ENCODE measurements at places on chromosomes 4 and X.

GRCh38 chr4:7336732-7337131 is 98.0 kb downstream of the PSAPL1 start:
- DNase-seq = no peak

- no peak for DNase-seq
Observed at GRCh38 chr4:121706595-121707021, 9.8 kb upstream of the ANXA5 start.

- DNase-seq = no peak
Observed at GRCh38 chrX:135632353-135632752, 81.1 kb upstream of the CT45A1 start.

- DNase-seq = no peak
Observed at GRCh38 chr4:17665852-17666251, 51.4 kb downstream of the MED28 start.

DNA sequence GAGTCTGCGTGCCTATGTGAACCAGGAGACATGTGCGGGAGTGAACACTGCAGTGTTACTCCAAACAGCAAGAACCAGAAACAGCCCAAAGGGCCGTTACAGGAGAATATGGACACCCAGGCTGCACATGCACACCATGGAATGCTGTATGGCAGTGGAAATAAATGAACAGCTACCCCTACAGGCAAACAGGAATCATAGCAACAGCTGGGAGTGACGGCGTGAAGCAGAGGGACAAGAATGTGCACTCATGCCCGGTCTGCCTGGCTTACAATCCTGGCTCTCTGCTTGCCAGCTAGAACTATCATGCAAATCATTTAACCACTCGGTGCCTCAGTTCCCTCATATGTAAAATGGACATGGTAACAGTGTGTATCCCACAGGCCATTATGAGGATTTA is 16.6 kb downstream of the GPKOW start:
- DNase-seq = no peak

- DNase-seq = no peak
Observed at GRCh38 chrX:139924069-139924695, 8.7 kb downstream of the ATP11C start.

GRCh38 chr4:54496412-54496811 is 161.3 kb upstream of the KIT start:
- DNase-seq = no peak

- no peak for DNase-seq
Observed at GRCh38 chrX:146186540-146186939, 368.9 kb downstream of the SLITRK2 start.

DNA sequence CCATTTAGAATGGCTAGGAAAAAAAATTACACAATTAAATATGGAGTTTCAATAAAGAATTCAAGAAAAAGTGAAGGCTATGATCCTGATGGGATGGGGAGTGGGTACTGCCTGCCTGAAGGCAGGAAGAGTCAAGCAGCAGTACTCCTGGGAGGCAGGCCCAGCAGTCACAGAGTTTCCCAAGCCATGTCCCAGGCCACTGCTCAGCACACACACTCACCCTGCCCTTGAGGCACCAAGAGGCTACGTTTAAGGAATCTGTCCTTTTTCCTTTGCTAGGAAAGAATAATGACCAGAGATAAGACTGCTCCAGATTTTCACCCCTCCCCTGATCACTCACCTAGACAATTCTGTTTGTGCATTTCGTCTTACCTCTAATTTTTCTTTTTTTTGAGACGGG is 30.2 kb downstream of the MAP7D3 start:
- DNase-seq = no peak

DNA sequence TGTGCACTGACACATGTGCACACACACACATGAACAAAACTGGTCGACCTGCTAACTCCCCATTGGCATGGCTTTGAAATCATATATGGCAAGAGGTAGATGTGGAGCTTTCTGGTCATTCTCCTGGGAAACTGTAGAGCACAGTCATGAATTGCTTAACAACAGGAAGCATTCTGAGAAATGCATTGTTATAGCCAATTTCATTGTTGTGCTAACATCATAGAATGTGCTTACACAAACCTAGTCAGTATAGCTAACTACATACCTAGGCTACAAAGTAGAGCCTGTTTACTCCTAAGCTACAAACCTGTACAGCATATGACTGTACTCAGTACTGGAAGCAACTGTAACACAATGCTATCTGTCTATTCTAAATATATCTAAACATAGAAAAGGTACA is 134.2 kb upstream of the SH3RF1 start:
- DNase-seq = no peak

GRCh38 chr4:90951037-90951436 is 823.8 kb downstream of the CCSER1 start:
- no peak for DNase-seq

GRCh38 chrX:133533249-133533648 is 118.0 kb upstream of the GPC4 start:
- DNase-seq = no peak

DNA sequence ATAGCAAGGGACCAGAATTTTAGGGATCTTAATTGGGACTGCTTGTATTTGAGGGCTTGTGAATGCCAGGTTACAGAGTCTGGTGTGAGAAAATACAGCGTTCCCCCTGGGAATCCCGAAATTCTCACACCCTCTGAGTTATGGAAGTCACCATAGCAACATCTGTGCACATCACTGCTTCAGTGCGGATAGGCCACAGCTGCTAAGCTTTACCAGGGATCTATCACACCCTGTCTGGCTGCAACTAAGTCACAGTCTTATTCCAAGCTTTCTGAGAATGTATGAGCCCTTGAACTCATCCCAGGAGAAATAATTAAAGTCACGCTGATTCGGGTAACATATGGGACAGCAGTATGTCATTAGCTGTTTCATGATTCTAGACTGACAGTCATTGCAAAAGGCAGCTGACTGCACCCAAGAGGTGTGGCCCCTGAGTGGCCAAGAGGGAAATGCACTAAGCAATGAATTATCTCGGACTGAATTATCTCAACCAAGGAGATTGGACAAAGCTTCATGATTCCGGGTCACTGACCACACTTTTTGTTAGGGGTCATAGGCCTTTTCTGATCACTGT is 46.7 kb upstream of the BTC start:
- no peak for DNase-seq

DNA sequence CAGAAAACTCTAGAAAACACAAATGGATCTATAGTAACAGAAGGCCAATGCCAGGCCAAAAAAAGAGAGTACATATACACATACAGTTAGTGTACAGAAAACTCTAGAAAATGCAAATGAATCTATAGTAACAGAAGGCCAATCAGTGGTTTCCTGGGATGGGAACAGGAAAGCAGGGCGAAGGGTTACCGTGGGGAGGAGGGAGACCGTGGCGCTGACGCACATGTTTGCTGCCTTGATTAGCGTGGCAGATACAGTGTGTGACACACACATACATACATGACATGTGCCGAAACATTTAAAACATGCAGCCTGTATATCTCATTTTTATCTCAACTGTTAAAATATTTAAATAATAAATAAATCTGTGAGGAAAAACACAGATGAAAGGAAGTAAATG is 14.7 kb downstream of the GAK start:
- DNase-seq = no peak

DNA sequence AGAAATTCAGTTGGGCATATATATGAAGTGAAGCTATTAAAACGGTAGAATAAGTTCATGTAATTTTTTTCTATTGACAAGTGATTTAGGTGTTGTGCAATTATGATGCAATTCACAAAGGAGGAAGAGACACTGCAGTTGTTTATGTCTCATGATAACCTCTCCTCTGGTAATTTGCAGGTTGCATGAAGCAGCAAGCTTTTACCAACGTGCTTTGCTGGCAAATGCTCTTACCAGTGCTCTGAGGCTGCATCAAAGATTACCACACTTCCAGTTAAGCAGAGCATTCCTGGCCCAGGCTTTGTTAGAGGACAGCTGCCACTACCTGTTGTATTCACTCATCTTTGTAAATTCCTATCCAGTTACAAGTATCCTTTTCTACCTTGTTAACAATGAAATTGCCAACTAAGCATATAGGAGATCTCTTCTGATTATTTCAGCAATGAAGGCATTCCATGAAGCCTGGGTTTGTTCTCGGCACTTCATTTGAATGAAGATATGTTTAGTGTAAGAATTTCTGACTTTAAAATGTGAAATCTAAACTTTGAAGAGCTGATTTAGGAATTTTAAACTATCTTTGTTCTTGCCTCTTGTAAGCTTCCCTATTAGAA is 3.9 kb downstream of the TMEM33 start:
- no peak for DNase-seq

GRCh38 chr4:123170843-123171242 is 225.8 kb upstream of the SPRY1 start:
- DNase-seq = no peak

DNA sequence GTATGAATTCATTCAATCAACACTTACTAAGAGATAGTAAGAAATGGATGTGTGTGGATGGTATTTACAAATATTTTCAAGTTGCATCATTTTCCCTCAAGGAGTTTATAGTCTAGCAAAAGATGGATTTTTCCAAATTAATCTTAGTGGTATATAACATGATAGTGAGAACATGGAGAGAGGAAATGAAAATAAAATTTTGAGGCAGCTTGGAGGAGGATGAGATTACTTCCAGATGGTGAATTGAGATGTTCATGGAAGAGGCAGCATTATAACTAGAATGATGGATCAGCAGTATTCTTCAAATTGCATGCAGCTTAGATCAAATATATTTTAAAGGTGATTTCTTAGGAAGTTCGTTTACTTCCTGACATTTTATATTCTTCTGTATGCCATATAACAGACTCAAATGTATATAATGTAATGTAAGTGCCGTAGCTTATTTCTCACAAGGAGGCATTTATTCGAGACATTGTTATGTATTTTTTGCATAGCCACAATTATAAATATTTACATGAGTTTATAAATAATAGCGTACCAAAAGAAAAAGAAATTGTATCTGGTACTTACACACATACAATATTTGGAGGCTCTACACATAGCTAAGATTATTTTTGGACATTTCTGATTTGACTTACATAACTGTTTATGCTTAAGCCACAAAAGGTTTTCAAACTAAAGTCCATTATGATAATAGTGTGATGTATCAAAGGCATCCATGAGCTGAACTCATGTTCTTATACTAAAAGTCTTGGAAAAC is 439.4 kb downstream of the SPRY1 start:
- DNase-seq = no peak

- DNase-seq = no peak
Observed at GRCh38 chr4:122117743-122118142, 34.4 kb upstream of the BLTP1 start.

GRCh38 chrX:139559383-139560042 is 29.0 kb downstream of the F9 start:
- no peak for DNase-seq

DNA sequence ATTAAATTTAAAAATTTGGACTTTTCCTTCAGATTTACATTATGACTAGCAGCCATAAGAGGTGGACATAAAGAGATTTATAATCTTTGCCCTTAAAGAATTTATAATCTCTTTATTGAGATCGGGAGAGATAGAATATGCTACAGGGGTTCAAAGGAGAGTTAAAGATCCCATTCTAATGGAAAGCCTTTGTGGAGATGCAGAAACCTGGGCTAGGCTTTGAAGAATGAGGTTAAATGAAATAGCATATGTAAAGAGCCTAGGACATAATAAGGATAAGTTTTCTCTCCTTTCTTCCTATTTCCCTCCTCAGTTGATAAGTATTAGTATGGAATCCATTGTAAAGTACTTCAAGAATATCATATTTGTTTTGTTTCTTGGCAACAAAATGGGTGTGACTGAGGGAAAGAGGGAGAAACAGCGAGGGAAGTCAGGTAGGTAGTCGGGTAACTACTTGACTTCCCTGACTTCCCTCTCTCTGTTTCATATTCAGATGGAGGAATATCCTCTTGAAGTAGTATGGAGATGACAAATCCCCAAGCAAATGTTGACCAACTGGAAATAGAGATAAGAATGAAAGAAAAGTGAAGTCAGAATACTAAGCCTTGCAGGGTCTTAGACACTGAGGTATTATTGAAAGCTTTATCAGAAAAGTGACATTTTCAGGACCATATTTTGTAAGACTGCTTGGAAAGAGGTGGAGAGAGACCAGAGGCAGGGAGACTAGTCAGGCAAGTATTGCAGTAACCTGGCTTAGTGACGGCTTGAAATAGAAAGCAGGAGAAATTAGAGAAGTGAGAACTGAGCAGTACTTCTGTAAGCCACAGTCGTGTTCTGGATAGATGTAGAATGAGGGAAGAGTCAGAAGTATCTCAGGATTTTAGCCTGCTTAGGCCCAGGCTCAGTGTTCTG is 82.9 kb downstream of the PDLIM5 start:
- no peak for DNase-seq

GRCh38 chr4:150960818-150961217 is 54.3 kb downstream of the LRBA start:
- no peak for DNase-seq

GRCh38 chr4:152255437-152255836 is 280.5 kb downstream of the FBXW7 start:
- DNase-seq = no peak

DNA sequence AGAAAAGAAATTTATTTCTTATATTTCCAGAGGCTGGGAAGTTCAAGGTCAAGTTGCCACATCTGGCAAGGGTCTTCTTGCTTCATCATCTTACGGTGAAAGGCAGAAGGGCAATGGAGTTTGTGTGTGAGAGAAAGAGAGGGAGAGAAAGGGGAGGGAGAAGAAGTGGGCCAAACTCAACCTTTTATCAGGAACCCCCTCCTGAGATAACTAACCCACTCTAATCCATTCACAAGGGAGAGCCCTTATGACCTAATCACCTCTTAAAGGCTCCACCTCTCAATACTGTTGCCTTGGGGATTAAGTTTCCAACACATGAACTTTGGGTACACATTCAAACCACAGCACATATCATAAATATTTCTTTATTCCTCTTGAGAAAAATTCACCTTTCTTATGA is 203.3 kb upstream of the FAM241A start:
- DNase-seq = no peak

- DNase-seq = no peak
Observed at GRCh38 chrX:2342874-2343273, 157.9 kb downstream of the DHRSX start.

DNA sequence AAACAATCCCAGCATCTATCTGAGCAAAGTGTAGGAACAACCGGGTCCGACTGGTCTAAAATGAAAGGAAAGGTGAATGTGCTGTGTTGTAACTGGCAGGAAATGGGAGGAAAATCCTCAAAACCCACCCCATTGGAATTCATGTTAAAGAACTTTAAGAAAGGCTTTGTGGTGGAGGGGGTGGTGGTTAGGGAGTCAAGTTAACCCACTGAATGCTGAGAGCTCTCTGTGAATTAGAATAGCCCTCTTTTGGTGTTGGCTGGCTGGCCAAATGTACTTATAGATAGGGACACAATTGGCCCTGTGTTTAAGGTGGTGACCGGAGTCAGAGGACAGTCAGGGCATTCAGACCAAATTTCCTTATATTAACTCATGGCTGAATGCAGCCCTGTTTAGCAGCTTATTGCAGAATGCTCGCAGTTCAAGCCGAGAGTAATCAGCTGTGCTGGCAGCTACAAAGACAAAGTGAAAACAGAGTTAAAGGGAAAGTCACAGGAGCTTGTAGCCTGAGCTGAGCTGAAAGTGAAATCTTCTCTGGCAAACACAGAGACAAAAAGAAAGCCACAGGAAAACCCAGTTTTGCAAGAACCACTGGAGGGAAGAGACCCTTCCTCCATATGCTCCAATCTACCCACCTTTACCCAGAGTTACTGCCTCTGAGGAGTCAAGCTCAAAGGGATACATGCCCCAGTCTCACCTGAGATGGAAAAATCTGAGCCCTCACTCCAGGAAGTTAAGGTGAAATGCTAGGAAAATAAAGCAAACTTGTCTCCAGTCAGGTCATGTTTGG is 38.5 kb upstream of the UGT2B7 start:
- no peak for DNase-seq

- no peak for DNase-seq
Observed at GRCh38 chrX:41900321-41900720, 23.0 kb downstream of the CASK start.

- no peak for DNase-seq
Observed at GRCh38 chr4:100420571-100420970, 97.3 kb downstream of the EMCN start.

Measured in cortex of kidney (tissue), 1 donor.